ENCODE measurements at places on chromosomes 1 and 21.

- DNase-seq: peak; percentile 74
These were observed 1.9 kb downstream of the TAGLN2 start for GRCh38 chr1:159923203-159924024.

DNA sequence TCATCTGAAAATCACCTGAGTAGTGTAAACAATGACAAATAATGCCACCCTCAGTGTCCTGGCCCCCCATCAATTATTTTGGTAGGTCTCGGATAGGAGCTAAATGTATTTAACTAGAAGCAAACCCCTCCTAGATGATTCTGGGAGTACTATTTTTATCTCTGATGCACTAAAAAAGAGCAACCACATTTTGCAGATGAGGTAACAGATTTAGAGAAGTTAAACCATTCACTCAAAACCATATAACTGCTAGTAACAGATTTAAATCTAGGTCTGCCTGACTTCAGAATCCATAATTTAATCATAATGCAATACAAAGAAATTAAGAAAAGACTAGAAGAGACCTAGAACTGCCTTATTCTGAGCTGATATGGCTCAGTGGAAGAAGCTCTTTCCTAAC is 17.3 kb upstream of the PTCH2 start:
- no peak for DNase-seq

DNA sequence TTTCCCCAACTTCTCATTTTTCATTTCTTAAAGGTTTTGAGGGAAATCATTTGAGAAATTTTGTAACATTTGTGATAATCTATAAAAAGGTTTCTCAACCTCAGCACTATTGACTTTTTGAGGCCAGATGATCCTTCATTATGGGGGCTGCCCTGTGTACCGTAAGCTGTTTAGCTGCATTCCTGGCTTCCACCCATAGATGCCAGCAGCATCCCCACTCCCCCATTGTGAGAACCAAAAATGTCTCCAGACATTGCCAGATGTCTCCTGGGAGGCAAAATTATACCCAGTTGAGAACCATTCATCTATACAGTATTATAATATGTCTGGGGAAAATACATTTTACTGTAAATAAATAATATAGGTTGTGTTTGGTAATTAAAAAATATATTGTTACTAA is 146.0 kb downstream of the PBX1 start:
- peak; percentile 48 for DNase-seq

- DNase-seq: no peak
These were observed 310.9 kb downstream of the NTNG1 start for GRCh38 chr1:107451715-107452114.

- DNase-seq: no peak
These were observed 216.8 kb downstream of the KAZN start for GRCh38 chr1:14815175-14815877.

DNA sequence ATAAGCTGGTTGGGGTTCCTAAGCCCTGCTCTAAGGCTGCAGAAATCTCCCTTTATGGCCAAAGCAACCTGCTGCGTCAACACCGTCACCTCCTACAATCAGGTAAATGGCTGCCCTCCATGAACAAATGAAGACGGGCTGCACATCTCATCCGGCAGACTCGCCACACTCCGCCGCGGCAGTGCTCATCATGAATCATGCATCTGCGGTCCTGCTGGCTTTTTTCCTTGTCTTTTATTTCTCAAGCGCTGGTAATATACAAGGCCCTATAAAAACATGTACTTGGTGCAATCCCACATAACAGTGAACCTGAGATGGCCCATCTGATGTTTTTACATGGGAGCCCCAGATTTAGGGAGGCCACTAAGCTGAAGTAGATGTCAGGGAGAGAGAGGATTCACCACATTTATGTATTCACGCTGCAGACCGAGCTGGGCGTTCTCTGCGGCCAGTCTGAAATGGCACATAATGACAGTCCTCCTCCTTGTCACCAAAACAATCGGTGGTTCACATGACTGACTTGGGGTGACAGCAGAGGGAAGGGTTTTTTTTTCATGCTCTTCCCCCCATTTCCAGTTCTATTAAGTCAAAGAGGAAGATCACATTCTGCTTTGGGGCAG is 91.6 kb downstream of the KAZN start:
- no peak for DNase-seq

GRCh38 chr1:6367381-6368012 is 26.1 kb downstream of the ACOT7 start:
- no peak for DNase-seq

GRCh38 chr1:151013518-151013917 is 5.3 kb downstream of the PRUNE1 start:
- no peak for DNase-seq

DNA sequence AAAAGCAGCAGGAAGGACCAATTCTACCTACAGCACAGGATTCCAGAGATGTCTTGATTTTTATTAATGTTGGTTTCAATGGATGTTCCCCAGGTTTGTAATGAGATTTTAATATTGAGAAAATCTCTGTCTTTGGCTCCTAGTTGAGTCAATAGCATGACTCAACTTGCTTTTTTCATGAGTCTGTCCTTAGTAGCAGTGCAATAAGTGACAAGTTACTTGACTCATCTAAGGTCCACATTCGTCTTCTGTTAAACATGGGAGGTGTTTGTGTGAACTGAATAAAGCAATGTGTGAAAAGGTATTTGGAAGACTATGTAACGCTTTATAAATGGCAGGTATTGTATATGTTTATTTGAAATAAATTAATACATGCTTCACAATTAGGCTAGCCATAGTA is 645.0 kb upstream of the PTBP2 start:
- no peak for DNase-seq

DNA sequence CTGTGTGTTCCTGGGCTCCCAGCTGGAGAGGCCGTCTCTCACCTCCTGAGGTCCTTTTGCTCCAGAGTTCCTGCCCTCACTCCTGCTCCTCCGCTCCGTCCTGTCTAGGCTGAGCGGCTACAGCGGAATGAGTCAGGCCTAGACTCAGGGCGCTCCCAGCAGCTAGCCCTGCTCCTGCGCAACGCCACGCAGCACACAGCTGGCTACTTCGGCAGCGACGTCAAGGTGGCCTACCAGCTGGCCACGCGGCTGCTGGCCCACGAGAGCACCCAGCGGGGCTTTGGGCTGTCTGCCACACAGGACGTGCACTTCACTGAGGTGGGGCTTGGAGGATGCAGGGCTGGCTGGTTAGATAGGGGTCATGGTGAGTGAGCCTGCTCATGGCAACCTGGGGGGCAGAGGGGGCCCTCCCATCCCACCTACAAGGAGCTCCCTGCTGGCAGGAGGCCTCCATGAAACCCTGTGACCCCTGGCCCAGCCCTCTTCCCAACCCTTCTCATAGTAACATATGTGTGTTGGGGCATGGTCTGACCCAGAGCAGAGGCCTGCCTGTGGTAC is 15.1 kb downstream of the PSRC1 start:
- DNase-seq: no peak

Measured in WERI-Rb-1 (cell line).